ENCODE measurements at places on chromosomes 1 and 21. TPM values are rescaled to one million over a fixed set of nuclear protein-coding genes. Genes with fewer than 3 reads are reported as not detected.

GRCh38 chr1:211985556-211986264 lies 49.6 kb downstream of the INTS7 start:
- H3K27me3 ChIP-seq = no peaks in the 10 kb centered on the region
- H3K4me3 ChIP-seq = no peak overlapping the region
- no peak overlapping the region for H3K27ac ChIP-seq
- peaks cover 7% of the 10 kb centered on the region for H3K36me3 ChIP-seq
- DNase-seq = no peak
- no peaks in the 10 kb centered on the region for H3K4me1 ChIP-seq

DNA sequence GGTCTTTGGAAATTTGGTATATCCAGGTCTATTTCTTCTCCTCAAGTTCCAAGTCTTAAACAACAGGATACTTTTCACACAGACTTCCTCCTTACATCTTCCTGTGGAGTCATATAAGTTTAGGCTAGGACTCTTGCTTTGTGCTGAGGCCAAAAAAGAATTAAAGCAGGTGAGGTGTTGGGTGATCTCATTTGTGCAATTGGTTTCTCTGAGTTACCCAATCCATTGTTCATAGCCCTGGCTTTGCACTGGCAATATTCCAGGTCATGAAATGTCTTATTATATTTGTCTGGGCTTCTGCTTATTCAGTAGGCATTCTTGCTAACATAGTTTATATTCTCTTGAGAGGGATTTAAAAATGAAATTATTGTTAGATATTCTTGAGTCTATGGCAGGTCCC lies 14.1 kb upstream of the KIAA0040 start:
- H3K27me3 ChIP-seq = no peaks in the 10 kb centered on the region
- H3K36me3 ChIP-seq = no peaks in the 10 kb centered on the region
- peaks cover 41% of the 10 kb centered on the region for H3K4me1 ChIP-seq
- DNase-seq = no peak

DNA sequence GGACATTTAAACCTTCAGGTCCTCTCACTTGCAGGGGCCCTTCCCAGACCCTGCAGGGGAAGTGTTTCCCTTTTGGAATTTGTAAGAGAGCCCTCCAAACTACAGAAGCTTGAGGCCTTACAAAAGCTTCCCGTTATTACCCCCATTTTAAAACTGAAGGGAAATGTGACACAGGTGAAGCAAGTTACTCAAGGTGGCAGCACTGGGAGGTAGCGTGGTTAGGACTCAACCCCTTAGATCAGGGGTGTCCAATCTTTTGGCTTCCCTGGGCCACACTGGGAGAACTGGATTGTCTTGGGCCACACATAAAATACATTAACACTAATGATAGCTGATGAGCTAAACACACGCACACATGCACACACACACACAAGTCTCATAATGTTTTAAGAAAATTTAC lies 15.8 kb upstream of the ZC3H12A start:
- DNase-seq = no peak
- no peaks in the 10 kb centered on the region for H3K27me3 ChIP-seq
- peaks cover 6% of the 10 kb centered on the region for H3K4me1 ChIP-seq
- no peak overlapping the region for H3K27ac ChIP-seq
- peaks cover 3% of the 10 kb centered on the region for H3K36me3 ChIP-seq
- no peak overlapping the region for H3K4me3 ChIP-seq

DNA sequence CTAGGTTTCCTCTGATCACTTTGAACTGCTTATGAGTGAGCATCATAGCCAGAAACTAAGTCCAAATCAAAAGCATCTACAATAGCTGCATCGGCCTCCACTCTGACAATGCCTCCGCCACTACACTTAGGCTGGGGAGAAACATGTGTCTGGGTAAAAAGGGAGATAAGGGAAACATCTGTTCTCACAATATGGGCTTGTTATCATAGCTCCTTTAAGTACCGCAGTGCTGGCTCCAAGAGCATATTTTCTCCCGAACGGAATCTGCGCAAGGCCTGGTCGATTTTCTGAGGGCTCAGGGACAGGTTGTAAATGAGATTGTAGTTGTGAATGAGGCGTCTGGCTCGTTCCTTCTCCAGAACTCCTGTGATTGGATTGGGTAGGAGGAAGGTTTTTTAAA lies 63.9 kb upstream of the CYP2J2 start:
- DNase-seq = no peak
- H3K27me3 ChIP-seq = no peaks in the 10 kb centered on the region
- no peak overlapping the region for H3K4me3 ChIP-seq
- H3K36me3 ChIP-seq = no peaks in the 10 kb centered on the region

GRCh38 chr1:189787201-189787600 lies 690.5 kb downstream of the BRINP3 start:
- H3K36me3 ChIP-seq = peaks cover 2% of the 10 kb centered on the region
- DNase-seq = no peak
- no peaks in the 10 kb centered on the region for H3K27me3 ChIP-seq
- no peaks in the 10 kb centered on the region for H3K4me1 ChIP-seq
- H3K4me3 ChIP-seq = no peak overlapping the region

GRCh38 chr1:108817016-108817415 lies 39.9 kb downstream of the AKNAD1 start:
- no peaks in the 10 kb centered on the region for H3K36me3 ChIP-seq
- H3K4me3 ChIP-seq = no peak overlapping the region
- no peak for DNase-seq
- no peaks in the 10 kb centered on the region for H3K4me1 ChIP-seq
- H3K27me3 ChIP-seq = peaks cover 4% of the 10 kb centered on the region
- no peak overlapping the region for H3K27ac ChIP-seq

DNA sequence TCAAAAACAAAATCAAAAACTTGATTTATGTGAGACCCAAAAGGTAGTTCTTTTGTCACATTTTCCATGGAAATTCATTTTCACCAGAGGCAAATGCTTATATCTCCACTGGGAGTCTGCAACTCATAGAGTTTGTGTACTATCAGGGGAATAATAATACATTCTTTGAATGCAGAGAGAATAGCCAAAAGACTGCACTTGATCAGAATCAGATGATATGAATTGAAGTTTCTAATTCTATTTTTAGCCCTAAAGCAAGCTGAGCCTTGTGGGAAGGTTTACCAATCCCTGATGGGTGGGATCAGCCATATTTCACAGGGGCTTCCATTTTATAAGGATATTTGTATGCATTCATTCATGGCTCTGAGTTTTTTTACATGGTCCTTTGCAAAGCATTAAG lies 49.6 kb downstream of the TSEN15 start:
- H3K27me3 ChIP-seq = no peaks in the 10 kb centered on the region
- DNase-seq = no peak
- no peak overlapping the region for H3K4me3 ChIP-seq
- H3K27ac ChIP-seq = no peak overlapping the region

- no peaks in the 10 kb centered on the region for H3K27me3 ChIP-seq
- H3K4me3 ChIP-seq = peak overlapping the region; percentile 95
- peak overlapping the region; percentile 98 for H3K27ac ChIP-seq
- H3K36me3 ChIP-seq = no peaks in the 10 kb centered on the region
- H3K4me1 ChIP-seq = peaks cover 29% of the 10 kb centered on the region
- no peak for DNase-seq
Measured at GRCh38 chr1:26693599-26694572, 1.9 kb upstream of the ARID1A start.

- H3K4me1 ChIP-seq = peaks cover 16% of the 10 kb centered on the region
- peaks cover 7% of the 10 kb centered on the region for H3K36me3 ChIP-seq
- H3K27me3 ChIP-seq = no peaks in the 10 kb centered on the region
- DNase-seq = no peak
Measured at GRCh38 chr21:45289134-45289533, 1.4 kb upstream of the POFUT2 start.

GRCh38 chr1:100930494-100930893 lies 34.6 kb downstream of the SLC30A7 start:
- H3K4me1 ChIP-seq = peaks cover 49% of the 10 kb centered on the region
- no peak for DNase-seq
- H3K27me3 ChIP-seq = no peaks in the 10 kb centered on the region
- no peak overlapping the region for H3K4me3 ChIP-seq
- peaks cover 30% of the 10 kb centered on the region for H3K36me3 ChIP-seq

GRCh38 chr1:30741239-30741894 lies 16.2 kb downstream of the LAPTM5 start:
- peaks cover 15% of the 10 kb centered on the region for H3K36me3 ChIP-seq
- H3K4me3 ChIP-seq = peak overlapping the region; percentile 29
- no peaks in the 10 kb centered on the region for H3K27me3 ChIP-seq

DNA sequence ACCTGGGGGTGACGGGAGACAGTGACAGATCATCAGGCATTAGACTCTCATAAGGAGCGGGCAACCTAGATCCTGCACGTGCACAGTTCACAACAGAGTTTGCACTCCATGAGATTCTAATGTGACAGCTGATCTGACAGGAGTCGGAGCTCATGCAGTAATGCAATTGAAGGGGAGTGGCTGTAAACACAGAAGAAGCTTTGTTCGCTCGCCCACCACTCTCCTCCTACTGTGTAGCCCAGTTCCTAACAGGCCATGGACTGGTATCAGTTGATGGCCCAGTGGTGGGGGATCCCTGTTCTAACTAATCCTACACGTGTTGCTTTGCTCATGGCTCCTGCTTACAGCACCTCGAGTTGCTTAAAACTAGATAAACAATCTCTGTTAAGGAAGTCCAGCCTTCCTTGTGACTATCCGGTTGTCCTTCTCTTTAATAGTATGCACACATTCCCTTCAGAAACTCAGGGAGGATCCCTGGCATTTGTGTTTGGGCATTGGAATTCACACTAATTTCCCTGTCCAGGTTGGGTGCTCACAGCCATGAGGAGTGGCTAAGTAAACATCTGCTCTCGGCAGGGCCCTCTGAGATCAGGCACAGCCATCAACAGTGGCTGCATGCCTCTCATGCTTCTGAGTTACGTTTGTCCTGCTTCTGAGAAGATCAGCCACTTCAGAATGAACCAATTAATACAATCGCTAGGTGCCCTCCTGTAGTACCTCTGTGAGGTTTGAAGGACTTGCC lies 21.1 kb upstream of the F3 start:
- no peak overlapping the region for H3K27ac ChIP-seq
- H3K36me3 ChIP-seq = no peaks in the 10 kb centered on the region
- H3K27me3 ChIP-seq = peaks cover 9% of the 10 kb centered on the region

- no peak overlapping the region for H3K27ac ChIP-seq
- no peaks in the 10 kb centered on the region for H3K27me3 ChIP-seq
- H3K4me1 ChIP-seq = no peaks in the 10 kb centered on the region
- no peaks in the 10 kb centered on the region for H3K36me3 ChIP-seq
- no peak for DNase-seq
Measured at GRCh38 chr1:85406887-85407533, 57.9 kb downstream of the DDAH1 start.

DNA sequence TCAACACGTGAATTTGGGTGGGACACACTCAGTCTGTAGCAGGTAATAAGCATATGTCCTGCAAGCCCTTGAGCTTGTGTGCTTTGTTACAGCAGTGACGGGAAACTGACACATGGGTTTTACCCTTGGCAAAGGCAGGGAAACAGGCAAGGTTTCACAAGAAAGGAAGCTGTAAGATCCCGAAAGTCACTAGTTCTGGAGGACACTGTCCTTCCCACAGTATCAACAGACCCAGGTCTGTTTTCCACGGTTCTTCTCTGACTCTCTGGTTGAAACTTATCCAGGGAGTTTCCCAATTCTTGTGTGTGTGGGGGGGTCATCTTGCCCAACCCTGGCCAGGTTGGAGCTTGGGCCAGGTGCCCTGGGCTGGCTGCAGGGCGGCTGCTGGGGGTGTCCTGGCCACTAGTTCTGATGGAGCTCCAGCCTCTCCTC lies 29.3 kb upstream of the ZBTB21 start:
- H3K4me1 ChIP-seq = no peaks in the 10 kb centered on the region
- H3K36me3 ChIP-seq = no peaks in the 10 kb centered on the region
- H3K4me3 ChIP-seq = no peak overlapping the region
- no peak for DNase-seq

- H3K27me3 ChIP-seq = no peaks in the 10 kb centered on the region
- peaks cover 11% of the 10 kb centered on the region for H3K4me1 ChIP-seq
- H3K27ac ChIP-seq = no peak overlapping the region
- H3K36me3 ChIP-seq = no peaks in the 10 kb centered on the region
- no peak overlapping the region for H3K4me3 ChIP-seq
- no peak for DNase-seq
Measured at GRCh38 chr1:9859281-9860014, 35.7 kb upstream of the CLSTN1 start.

- peaks cover 34% of the 10 kb centered on the region for H3K4me1 ChIP-seq
- no peak overlapping the region for H3K4me3 ChIP-seq
- H3K27me3 ChIP-seq = no peaks in the 10 kb centered on the region
- DNase-seq = no peak
Measured at GRCh38 chr21:42165901-42166300, 53.0 kb upstream of the ABCG1 start.

DNA sequence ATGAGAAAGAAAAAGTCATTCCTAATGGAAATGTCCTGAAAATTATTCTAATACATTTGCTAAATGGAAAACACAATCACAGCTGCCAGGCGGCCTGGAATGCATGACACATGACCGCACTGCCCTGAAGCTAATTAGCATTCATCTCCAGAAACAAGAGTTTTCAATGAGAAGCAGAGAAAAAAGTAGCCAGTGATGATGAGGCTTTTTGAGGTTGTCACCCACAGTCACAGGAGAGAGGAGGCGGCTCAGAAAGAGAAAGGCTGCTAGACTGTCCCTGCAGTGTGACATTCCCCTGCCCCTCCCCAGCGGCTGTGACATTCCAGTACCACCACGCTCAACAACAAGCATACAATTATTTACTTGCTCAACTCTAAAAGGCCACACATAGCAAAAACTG lies 122.9 kb upstream of the KRTAP19-8 start:
- H3K4me1 ChIP-seq = peaks cover 76% of the 10 kb centered on the region
- peak overlapping the region; percentile 80 for H3K4me3 ChIP-seq
- peak overlapping the region; percentile 87 for H3K27ac ChIP-seq
- H3K27me3 ChIP-seq = no peaks in the 10 kb centered on the region
- no peak for DNase-seq
- H3K36me3 ChIP-seq = peaks cover 21% of the 10 kb centered on the region

DNA sequence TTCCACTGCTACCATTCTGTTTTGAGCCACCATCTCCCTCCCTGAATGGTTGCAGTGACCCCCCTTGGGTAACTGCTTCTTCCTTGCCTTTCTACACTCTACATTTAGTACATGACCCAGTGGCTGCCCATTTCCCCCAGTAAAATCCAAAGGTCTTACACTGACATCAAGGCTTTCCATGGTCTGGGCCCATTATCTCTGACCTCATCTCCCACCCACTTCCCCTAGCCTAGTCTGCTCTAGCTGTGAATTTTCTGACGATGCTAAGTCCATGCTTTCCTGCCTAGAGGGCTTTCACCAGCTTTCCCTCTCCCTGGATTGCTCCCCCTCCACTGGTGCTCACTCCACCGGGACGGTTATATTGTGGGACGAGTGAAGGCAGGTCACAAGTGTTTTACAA lies 219.2 kb downstream of the RYR2 start:
- peaks cover 6% of the 10 kb centered on the region for H3K27me3 ChIP-seq
- no peak overlapping the region for H3K4me3 ChIP-seq
- no peaks in the 10 kb centered on the region for H3K4me1 ChIP-seq
- H3K36me3 ChIP-seq = peaks cover 2% of the 10 kb centered on the region
- no peak overlapping the region for H3K27ac ChIP-seq

GRCh38 chr1:19536519-19536918 lies 51.2 kb upstream of the CAPZB start:
- H3K27ac ChIP-seq = no peak overlapping the region
- peaks cover 5% of the 10 kb centered on the region for H3K36me3 ChIP-seq
- DNase-seq = no peak
- H3K4me1 ChIP-seq = no peaks in the 10 kb centered on the region

Gene CRYBG2
- 1.6 TPM for total RNA-seq

Gene ARHGEF10L
- total RNA-seq = not detected

Gene MR1
- 49.9 TPM for total RNA-seq

Gene MTF2
- total RNA-seq = 45.6 TPM

Gene MUTYH
- 51.9 TPM for total RNA-seq

Gene FAM163A
- not detected for total RNA-seq

Gene PADI1
- total RNA-seq = not detected

Gene CRNN
- not detected for total RNA-seq

Gene FTCD
- 1.00 TPM for total RNA-seq

Gene DEGS1
- total RNA-seq = 43.1 TPM
